ENCODE measurements at places on chromosomes 4 and X.

DNA sequence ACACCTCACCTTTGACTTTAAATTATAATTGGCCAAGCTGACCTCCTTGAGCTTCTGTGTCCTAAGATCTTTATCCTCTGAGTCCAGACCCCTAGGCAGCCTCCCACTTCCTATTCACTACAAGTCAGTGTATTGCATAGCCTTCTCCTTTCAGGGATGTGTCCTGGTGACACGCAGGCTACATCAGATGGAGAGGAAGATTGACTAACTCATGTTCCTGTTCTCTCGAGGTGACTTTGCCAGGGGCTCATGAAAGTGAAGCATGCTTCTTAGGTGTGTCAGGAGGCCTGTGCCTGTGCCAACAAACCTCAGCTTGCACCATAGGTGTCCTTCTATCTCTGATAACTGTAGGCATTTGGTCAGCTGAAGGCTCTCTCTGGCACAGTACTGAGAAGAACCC lies 195.7 kb upstream of the HS3ST1 start:
- no peak for DNase-seq

- no peak for DNase-seq
Observed at GRCh38 chr4:108477527-108478108, 142.8 kb upstream of the RPL34 start.

- DNase-seq, result no peak
Observed at GRCh38 chr4:16269240-16269639, 43.0 kb upstream of the TAPT1 start.

DNA sequence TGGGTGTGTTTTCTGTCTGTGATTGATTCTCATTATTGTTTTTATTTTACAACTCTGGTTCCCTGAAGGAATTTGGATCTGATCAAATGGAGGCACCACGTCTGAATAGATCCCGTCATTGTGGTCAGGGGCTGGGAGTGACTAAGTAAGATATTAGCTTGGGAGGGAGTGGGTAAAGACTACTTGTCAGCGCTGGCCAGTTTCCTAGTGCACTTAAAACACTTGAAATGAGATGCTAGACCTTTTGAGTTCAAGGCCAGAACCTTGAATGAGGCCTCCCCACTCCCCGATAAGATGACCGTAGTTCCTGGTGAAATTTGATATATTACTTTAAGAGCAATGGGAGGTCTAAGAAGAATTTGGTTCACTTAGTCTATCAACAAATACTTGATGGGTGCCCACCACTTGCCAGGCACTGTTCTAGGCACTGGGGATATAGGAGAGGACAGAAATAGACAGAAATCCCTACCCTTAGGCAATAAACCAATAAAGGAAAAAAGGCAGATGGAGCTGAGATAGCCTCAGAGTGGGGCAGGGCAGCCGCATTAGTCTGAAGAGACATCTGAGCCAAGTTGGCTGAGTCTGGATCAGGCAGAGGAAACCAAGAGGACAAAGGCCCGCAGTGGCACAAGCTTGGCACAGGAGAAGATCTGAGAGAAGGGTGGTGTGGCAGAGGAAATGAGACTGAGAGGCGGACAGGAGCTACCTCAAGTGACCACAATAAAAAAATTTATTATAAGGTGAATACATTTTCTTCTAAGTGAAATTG lies 11.8 kb downstream of the FAM184B start:
- no peak for DNase-seq

GRCh38 chr4:152459326-152459725 lies 76.6 kb downstream of the FBXW7 start:
- DNase-seq, result no peak

DNA sequence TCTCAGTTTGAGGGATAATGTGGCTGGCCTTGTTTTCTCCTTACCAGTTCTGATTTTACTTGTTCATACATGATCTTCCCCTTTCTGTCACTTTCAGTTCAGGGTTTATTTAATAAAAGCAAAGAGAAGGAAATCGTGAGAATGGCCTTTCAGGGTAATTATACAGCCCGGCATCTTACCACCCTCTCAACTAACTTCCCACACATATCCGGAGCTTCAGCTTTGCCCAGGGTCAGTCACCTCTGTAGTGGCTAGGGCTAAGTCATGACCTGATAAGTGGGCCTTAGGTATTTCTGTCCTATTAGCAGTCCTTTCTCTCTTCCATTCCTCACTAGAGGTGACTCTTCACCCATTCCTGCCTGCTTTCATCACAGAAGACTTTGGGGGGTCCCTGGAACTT lies 15.8 kb downstream of the TRPC5 start:
- no peak for DNase-seq

DNA sequence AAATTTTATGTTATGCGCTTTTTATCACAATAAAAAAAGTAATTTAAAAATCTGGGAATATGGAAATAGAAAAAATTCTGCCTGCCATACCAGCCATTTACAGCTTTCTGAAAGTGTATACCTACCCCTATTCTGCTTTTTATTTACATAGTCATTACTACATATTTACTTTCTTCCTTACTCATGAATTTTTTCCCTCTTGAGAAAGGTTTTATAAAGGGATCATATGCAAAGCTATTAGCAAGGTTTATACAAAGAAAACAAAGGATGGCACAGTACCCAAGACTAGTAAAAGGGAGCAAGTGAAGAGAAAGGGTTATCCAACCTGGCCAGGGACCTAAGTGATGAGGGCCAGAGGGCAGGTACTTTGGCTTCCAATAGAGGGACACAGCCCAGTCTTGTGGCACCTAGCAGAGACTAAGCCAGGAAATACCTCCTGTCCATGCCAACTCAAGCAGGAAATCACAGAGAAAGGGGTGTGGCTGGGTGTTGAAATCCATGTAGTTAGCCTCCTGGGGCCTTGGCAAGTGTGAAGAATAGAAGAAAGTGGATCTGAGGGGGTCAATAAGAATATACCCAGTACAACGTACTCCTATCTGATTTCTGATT lies 207.3 kb upstream of the VEGFC start:
- no peak for DNase-seq

- no peak for DNase-seq
Observed at GRCh38 chrX:148555101-148555500, 54.7 kb downstream of the AFF2 start.

GRCh38 chr4:183111452-183111885 lies 12.4 kb downstream of the WWC2 start:
- DNase-seq, result no peak

Data from occipital lobe (tissue), 3 donors.